Stimulated activated CD4-positive, alpha-beta T cell treated with anti-CD3 and anti-CD28 coated beads, Interleukin-12 subunit alpha, Interleukin-12 subunit beta, amount 100 ng/mL, for 4 hours (primary cell): ENCODE measurements at places on chromosomes 3 and 15.
A peak's percentile ranks its signal among the peaks of the same experiment; 100 is the strongest.

DNA sequence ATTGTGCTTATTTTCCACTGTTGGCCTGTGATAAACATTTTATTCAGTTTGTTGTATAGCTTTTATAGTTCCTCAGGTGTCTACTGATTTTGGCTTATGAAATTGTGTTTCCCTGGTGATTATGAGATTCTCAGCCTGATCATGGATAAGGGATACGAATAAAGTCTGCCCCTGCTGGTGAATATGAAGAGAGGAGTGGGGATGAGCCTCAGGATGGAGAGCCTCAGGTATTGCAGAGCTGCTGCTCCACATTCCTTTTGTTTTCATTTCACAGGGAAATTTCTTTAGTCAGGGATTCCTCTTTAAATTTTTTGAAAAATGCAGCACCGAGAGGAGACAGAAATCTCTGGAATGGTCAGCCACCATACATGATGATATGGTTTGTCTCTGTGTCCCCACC lies 14.7 kb upstream of the RAB6B start:
- no peak for DNase-seq

GRCh38 chr15:42349186-42349585 lies 10.1 kb upstream of the CAPN3 start:
- DNase-seq: no peak

DNA sequence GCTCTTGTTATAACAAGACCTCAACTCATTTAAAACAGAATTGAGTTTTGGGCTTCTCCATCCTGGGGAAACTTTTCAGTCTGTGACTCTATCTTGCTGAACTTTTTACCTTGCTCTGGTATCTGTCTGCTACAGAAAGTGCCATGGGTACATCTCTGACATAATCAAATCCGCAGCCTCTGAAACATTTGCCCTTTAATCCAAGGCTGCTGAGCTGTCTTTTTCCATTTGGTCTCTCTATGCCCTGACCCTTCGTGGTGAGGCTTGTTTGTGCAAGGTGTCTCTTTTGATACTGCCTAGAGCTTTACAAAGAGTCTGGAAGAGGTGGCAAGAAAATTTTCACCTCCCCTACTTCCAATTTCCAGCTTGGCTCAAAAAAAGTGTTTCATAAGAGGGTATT lies 11.3 kb downstream of the TMEM108 start:
- DNase-seq: no peak

GRCh38 chr3:56753206-56753820 lies 48.4 kb downstream of the ARHGEF3 start:
- no peak for DNase-seq

- no peak for DNase-seq
Measured at GRCh38 chr15:40706121-40706520, 11.1 kb downstream of the RAD51 start.

GRCh38 chr3:182116386-182116785 lies 404.7 kb downstream of the SOX2 start:
- no peak for DNase-seq

DNA sequence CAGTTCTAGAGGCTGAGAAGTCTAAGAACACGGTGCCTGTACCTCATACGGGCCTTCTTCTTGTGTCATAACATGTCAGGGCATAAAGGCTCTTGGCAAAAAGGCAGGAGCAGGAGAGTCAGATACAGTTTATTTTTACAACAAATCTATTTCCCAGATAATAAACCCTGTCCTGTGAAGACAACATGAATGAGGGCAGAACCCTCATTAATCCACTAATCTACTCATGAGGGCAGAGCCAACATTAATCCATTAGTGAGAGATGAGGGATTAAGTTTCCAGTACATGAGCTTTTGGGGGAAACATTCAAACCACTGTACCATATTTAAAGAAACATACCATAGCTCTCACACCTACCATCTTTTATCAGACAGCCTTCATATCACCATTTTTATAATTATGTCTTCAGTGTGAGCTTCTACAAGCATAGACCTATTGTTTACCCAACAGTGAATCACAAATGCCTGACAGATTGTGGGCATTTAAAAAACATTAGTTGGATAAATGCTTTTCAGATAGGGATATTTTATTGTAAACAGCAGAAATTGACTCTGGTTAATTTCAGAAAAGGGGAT lies 645.8 kb downstream of the GRM7 start:
- DNase-seq: no peak

DNA sequence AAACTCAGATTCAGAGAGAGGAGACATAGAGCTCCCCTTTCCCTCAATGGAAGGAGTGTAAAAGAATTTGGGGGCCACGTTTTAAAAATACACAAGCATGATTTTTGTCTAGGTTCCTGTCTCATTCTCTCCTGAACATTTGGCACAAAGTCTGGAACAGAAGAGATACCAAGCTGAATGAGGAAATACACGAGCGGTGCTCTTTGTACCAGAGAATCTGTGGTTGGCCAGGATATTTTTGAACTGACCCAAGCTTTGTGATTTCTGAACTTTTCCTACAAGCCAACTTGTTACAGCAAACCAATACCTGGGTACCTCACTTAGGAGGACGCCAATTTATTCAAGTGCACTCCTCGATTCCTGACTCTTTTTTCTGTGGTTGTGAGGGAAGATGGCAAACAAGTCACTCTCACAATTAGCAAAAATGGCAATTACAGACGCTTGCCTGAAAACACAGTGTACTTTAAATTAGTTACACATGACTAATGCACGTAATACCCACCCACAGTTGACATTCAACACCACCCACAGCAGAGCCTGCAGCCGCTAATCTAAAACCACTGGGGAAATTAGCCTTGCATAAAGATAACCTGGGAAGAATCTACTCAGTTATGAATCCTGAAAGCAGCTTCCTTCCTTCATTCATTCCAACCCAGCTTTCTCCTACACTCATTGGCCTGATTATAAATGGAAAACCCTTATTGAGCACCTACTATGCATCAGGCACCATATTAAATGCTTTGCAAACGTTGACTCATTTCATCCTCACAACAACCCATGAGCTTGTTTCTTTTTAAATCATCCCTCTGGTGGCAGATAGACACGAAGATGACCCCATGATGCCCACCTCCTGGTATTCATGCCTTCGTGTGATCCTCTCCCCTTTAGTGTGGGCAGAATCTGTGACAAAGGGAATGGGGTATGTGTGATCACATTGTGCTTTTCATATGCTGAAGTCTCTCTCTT lies 293.5 kb downstream of the KBTBD8 start:
- no peak for DNase-seq

DNA sequence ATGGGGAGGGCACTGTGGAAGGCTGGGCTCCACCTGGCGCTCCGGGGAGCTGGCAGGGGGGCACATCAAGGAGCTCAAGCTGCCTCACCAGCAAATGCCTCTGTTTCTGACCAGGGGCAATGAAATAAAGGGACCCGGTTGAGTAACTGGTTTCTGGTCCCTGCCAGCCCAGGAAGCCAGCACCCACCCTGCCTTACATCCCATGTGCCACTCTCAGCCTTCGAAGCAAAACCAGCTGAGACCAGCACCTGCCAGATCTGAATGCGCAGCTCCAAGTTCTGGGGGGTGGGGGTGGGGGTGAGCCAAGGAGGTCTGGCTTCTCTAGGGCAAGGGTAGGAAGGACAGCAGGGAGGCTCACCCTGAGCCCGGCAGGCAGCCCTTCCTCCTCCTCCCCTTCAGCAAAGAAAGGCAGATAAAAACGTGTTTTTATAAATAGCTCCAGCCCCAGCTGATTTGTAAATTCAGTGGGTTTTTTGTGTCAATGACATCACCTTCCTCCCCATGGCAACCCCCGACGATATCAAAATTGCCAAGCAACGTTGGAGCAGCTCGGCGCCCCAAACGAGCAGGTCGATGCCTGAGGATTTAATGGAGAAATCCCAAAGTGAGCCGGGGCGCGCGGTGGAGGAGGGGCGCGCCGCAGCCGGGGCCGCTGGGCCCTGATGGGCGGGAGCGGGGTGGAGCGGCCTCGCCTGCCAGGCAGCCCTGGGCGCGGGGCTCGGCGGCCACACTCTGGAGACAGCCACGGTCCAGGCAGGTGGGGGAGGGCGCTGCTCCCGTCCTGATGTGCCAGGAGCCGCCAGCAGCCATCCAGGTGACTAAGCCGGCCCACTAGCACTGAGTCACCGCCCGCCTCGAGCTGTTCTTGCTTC lies at the start of gene PAK6:
PAK6 (plus strand) TSS at position 532 of the 872 bp plus-strand sequence. CDS start 25,723 bp downstream, outside the sequence.
- DNase-seq: peak; percentile 34

DNA sequence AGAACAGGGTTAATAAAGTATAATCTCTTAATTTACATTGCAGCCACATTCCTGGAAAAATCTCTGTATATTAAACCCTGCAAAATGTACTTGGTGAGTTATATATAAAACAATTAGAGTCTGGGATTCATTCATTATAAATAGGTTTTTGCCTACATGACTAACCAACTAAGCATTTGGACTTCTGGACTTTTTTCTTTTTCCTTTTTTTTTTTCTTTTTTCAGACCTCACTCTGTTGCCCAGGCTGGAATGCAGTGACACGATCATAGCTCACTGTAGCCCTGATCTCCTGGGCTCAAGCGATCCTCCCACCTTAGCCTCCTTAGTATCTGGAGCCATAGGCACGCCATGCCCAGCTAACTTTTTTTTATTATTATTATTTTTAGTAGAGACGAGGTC lies 4.5 kb downstream of the DNAJC13 start:
- DNase-seq: no peak

DNA sequence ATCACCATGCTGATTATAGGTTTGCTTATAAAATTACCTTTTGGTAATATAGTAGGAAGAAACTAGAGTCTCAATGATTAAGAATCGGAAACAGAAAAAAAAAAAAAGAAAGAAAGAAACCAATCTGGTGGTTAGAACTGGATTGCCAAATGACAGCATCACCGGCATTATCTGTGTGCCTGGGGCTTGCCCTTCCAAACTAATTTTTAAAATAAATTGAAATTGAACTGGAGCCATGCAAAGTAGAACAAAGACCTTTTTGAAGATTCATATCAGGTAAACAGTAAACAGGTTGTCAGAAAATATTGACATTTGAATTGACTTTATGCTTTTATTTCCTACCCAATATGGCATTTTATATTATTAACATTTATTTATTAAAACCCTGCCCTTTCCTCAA lies 11.2 kb upstream of the CPB1 start:
- DNase-seq: no peak

DNA sequence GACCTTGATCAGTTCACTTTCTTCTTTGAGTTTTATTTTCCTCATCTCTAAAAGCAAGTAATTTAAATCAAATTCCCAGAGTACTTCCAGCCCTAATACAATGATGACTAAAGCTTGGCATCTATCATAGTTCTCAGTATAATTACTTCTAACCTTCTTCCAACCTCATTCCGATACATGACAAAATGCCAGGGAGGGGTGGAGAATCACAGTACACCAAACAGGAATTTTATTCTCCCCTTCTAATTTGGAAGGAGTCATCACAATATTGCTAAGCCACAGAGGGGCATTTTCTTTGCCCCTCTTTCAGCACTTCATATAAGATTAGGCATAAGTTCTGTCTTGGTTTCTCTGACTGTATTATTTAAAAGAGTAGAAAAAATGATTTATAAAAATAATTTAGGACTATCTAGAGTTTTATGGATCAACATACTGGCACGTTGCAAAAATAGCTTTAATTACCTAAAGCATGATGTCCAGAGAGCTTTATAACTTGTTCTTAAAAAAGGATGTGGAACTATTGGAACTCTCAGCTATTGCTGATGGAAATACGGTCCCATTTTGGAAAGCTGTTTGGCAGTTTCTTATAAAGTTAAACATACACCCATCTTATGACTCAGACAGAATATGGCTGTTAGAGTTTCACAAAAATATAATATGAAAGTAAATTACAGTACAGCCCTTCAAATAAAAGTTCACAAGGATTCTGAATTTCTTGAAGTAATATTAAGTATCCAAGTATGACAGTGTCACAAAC lies 86.9 kb upstream of the UBE2E2 start:
- DNase-seq: no peak

DNA sequence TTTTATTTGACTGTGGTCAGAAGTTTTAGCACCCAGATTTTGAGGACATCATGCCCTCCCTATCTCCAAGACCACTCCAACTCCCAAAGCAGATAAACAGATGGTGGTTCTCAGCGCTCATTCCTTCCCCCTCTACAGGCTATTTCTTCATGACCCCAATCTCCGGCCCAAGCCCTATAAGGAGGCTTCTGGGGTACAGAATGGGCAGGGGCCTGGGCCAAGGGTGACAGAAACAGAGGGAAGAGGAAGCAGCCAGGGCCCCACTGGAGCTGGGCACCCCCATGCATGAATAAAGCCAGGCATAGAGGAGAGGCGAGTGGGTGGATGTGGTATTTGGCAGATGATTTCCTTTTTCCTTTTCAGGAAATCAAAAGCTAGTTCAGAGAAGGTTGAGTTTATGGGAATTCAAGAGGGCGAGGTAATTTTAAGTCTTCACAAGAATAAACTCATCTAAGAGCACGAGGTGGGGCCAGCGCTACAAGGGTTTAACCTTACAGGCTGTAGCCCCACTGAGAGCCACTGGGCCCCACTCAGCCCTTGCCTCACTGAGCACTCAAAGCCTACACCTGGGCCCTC lies 104.8 kb upstream of the HERC1 start:
- DNase-seq: peak; percentile 9

DNA sequence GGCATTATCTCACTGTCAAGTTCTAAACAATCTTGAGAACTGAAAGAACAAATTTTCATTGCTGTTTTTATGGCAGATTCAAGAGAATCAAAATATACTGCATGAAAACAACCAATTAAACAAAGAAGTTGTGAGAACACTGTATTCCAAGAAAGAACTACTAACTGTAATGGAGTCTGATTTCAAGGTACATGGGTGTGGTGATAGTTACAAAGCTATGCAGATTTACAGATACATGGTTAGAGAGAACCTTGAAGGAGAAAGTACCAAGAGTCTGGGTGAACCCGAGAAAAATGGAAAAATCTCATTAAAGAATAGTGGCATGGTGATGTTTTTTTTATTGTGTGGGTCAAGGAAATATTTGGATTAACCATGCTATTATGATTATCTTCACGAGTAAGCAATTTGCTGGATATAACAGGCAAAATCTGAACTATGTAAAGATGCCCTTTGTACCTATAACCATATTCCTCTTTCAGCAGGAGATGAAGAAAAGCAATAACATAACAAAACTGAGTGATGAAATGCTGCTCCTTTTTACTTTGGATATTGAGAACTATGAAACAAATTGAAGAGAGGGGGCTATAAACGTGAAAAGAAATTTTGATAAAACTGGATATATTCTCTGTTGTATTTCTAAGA lies 100.4 kb downstream of the PLSCR2 start:
- no peak for DNase-seq

DNA sequence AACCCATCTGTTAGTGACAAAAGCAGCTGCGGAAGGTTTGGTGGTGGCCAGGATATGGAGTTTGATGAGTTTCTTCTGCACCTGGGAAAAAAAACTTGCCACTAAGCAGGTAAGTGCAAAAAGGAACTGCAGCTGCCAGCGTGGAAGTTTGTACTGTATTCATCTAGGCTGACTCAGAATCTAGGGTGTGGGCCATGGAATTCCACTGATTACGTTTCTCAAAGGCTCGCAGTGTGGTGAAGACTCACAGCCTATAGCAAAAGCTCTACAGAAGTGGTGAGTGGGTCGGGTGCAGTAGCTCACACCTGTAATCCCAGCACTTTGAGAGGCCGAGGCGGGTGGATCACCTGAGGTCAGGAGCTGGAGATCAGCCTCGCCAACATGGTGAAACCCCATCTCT lies 334.6 kb upstream of the GRM7 start:
- no peak for DNase-seq

GRCh38 chr3:186209810-186210752 lies 101.2 kb upstream of the ETV5 start:
- DNase-seq: no peak
